Natural killer cell treated with Interleukin-12 subunit alpha and Interleukin-12 subunit beta and Interleukin-15 and Interleukin-18, amount 100 ng/mL, for 72 hours (primary cell): ENCODE measurements at places on chromosomes 3 and 15.

DNA sequence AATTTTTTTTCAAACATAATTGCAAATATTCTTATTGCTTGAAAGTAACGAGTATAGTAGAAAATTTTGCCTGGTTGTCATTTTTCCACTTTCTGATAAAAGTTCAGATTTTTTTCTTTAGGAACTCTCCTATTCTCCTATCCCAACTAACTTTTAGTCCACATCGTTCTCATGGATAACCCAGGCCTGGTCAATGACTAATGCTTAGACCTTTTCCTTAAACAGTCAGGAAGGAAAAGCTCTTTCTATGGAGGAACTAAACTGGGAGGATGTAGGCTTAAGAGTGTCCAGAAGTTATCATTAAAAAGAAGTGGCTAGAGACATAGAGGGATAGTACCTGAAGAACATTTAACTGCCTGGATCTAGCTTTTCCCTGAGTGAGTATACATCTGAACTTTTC lies 26.7 kb downstream of the CIP2A start:
- DNase-seq: no peak

GRCh38 chr3:40939741-40940130 lies 259.6 kb upstream of the CTNNB1 start:
- no peak for DNase-seq

DNA sequence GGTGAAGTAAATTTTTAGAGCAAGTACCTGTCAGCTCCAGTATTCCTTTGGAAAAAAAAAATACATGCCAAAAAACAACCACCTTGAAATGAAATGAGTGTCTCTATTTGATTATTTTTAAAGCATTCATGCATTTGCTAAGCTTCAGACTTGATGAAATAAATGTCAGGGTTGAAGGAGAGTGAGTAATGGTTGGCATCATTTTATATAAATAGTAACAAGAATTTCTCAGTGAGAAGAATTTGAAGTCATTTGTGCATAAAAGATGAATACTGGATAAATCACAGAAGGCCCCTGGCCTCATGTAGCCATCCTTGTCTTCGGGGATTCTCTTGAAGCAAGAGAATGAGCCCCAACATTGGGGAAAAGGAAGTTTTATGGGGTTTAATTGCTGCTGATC lies 318.4 kb downstream of the LPP start:
- no peak for DNase-seq

GRCh38 chr15:74449095-74449494 lies 11.9 kb downstream of the UBL7 start:
- DNase-seq: no peak
